ENCODE measurements at places on chromosomes 1 and 21.

DNA sequence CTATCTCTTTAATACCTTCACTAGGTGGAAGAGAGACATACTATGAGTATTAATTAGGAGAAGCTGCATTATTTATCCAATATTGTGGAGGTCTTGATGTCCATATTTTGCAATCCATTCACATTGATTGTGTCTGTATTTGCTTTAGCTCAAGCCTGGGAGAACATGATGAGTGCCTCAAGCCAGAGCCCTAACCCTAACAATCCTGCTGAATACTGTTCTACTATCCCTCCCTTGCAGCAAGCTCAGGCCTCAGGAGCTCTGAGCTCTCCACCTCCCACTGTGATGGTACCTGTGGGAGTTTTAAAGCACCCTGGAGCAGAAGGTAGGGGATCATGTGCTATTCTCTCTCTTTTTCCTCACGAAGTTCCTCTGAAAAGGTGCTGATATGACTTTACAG is 99.5 kb downstream of the CC2D1B start:
- no peak for DNase-seq

- no peak for DNase-seq
Observed at GRCh38 chr1:56453016-56453415, 126.3 kb downstream of the PLPP3 start.

DNA sequence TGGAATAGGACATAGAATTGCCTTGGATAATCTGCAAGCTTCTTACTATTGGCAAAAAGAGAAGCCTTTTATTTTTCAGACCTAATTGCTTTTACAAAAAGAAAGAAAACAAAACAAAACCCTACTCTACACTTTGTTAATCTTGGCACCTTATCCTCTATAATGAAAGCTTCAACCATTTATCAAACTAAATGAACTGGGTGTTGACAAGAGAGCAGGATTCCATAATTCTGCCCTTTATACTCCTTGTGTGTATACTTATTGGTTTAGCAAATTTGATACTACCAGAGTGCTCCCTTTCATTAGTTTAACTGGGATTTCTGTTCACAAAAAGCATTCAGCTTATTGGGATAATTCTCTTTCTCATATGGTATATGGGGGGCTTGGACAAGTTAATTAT is 3.0 kb upstream of the TMCC2 start:
- DNase-seq, result no peak

DNA sequence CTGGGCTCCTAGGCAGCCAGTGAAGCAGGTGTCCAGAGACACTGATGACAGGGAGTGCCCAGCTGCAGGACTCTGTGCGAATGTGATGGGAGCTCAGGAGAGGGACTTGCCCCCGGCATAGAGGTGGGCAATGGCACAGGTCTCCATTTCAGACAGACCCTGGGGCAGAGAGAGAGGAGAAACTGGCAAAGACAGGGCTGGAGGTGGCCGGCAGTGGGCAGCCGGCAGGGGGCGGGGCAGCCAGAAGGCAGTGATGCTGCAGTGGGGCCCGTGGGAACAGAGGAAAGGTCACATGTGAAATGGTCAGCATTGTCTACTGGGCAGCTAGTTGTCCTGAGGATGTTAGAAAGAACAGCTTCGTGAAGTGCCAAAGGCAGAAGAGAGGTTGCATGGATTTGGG is 112.6 kb downstream of the HUNK start:
- no peak for DNase-seq

DNA sequence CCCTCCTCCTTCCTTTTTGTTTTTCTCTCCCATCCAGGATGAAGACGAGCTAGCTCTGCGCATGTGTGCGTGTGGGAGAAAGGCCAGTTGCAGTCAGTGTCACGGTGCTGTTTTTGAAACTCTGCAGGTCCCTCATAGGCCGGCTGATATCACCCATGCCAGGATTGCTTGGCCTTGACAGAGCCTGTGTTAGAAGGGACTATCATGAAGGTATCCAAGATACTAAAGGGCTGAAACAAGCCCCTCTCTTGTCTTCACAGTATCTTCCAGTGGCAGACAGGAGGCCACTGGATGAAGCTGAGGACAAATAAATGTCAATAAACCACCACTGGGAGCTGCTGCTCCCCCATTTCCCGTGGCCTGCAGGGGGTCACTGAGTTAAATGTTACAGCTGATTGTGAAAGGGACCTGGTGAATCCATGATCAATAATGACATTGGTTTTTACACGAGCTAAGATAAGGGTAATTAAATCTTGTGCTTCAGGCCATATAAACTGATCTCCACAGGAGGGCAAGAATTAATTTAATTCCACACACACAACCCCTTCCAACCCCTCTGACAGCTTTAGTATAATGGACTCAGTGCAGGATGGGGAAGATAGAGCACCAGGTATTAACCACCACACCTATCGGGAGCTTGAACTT is 64.6 kb upstream of the TARBP1 start:
- DNase-seq, result no peak

GRCh38 chr21:41451753-41452676 is 26.0 kb downstream of the MX1 start:
- no peak for DNase-seq

DNA sequence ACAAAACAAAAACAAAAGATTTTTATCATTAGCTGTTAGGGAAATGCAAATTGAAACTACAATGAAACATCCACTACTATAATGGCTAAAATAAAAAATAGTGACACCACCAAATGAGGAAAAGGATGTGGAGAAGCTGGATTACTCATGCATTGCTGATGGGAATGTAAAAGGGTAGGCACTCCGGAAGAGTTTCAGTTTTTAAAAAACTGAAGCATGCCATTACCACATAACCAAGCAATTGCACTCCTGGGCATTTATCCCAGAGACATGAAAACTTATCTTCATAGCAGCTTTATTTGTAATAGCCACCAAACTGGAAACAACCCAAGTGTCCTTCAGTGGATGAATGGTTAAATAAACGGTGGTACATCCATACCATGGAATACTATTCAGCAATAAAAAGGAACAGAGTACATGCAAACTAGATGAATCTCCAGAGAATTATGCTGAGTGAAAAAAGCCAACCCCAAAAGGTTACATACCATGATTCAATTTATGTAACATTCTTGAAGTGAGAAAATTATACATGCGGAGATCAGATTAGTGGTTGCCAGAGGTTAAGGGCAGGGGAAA is 14.5 kb upstream of the CFAP298 start:
- no peak for DNase-seq

DNA sequence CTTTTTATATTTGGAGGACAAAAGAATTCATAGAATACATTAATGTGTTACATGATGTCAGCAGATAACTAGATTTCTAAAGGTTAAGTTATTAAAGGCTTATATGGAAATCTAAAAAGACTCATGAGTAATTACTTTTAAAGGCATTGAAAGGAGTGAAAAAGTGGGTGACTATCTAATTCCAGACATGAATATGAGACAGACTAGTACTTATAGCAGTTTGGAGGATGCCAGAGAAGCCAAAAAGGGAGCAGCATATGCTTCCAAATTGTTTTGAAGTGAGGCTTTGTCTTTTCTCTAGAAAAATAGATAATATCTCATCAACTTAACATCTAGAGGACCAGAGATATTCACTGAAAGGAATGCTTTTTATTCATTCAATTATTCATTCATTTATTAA is 275.5 kb upstream of the CACYBP start:
- no peak for DNase-seq

DNA sequence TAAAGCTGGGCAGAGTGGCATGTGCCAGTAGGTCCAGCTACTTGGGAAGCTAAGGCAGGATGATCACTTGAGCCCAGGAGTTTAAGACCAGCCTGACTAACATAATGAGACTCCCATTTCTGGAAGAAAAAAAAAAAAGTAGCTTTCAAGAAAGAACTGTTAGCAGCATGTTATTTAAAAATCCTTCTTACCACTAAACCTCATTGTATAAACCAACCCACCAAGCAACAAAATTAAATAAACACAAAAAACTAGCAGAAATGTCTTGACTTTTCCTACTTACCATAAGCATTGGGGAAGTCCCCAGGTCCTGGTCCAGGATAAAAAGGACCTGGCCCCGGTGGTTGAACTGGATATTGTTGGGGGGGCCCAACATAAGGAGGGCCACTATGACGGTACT is 192.9 kb upstream of the HP1BP3 start:
- no peak for DNase-seq

DNA sequence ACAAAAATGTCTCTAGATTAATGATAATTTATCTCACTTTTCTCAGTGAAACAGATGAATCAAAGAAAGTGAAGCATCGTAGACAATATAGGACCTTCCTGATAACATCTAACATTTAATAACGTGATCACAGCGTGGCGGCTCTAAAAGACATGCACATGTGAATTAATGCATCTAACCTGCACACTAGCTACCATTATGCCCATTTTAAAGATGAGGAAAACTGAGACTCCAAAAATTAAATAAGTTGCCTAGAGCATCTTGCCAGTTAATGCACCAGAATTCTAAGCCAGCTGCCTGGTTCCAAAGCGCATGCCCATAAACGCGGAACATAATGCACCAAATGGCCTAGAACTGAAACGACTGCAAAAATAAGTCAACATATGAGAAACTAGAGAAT is 23.5 kb downstream of the ERG start:
- no peak for DNase-seq

DNA sequence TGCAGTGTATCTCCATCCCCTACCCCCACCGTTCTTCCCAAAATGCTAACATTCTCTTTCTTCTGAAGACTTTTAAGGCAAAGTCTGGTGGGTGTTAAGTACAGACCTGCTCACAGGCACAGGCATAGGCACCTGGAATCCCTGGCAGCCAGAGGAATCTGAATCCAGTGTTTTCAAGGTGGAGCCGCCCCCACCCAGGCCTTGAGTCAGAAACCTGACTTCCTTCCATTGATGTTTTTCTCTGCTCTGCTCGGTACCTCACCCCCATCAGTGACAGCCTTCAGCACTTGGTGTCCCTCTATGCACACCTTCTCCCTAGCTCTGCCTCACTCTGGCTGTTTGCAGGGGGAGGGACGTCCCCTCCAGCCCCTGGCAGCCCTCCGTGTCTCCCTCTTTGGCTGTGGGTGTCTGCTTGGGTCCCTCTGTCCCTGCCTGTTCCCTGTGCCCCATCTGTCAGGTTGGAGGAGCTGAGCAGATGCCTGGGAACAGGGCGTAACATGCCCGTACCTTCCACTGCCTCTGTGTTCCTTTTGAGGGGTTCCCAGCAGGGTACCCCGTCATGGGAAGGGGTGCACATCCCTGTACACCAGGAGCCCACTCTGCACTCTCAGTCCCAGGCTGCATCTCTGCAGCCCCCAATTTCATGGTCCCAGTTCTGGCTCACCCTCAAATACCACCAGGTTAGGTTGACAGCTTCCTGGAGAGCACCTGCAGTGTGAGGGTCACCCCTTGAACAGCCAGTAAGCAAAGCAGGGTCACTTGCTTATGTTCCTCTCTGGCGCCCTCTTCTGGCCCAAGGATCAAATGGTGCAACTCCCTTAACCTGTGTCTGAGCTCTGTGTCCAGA is 6.7 kb downstream of the NCDN start:
- DNase-seq, result peak; percentile 89

DNA sequence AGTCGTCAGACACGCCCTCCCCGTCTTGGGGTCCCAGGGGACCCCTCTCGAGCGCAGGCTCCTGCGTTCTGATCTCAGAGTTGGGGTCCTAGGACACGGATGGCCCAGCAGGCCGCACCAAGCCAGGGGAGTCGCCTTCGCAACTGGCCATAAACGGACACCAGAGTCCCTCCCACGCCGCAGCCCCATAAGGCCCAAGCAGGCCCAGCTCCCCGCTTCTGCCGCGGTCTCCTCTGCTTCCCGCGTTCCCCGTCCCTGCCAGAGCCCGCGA is 633 bp downstream of the DMRTA2 start:
- no peak for DNase-seq

- DNase-seq, result no peak
Observed at GRCh38 chr1:203288400-203288799, 16.9 kb upstream of the BTG2 start.

GRCh38 chr1:39293375-39294070 is 89.0 kb downstream of the MACF1 start:
- no peak for DNase-seq

DNA sequence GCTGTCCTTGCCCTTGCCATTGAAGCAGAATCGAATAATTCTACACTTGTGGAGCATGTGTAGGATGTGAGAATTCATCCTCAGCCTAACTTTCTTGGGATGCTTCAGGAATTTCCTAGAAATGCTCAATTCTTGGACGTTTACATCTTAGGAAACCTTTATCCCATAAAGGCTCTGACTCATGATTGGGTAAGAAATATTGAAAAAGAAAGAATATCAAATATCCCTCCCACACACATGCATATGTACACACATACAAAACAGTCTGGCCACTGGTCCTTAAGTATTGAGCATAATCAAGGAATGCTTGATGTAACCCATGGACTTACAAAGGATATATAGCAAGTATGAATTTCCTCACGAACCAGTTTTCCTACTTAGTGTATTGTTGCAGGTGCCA is 83.9 kb upstream of the IPO9 start:
- DNase-seq, result no peak

- no peak for DNase-seq
Observed at GRCh38 chr1:192087334-192087733, 70.9 kb upstream of the RGS18 start.

- no peak for DNase-seq
Observed at GRCh38 chr1:184757891-184758290, 3.2 kb upstream of the EDEM3 start.

DNA sequence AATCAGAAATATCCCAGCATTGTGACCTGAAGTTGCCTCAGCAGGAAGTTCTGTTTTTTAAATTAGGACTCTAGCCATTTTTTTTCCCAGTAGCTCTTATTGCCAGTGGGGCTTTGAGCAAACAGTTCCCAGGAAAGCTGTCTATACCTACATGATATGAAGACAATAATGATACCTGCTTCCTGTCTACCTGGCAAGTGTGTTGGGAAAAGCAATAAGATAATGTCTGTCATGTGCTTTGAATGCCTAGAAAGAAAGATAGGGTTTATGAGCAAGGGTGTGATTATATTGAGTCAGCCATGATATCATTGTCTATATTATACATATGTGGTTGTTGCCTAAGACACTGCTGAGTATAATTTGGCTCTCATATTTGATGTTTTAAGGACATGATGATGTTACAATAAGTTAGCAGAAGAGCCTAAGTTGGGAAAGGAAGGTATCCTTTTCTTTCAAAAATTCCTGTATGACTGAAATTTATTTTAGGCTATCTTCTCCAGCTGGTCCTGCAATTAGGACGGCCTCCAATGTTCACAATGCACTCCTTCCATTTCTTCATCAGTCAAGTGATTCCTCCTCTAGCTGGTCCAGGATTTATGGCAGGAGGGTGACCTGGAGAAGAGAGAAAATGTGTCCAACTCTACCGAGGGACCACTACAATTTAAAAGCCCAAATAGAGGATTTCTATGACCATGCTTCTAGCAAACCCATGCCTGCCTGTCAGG is 99.6 kb upstream of the CDC42BPA start:
- DNase-seq, result no peak

- no peak for DNase-seq
Observed at GRCh38 chr1:157739229-157739901, 37.6 kb downstream of the FCRL2 start.
